A549 treated with ZK216348 at 1 μM for 4 hours (cell line): ENCODE measurements at places on chromosomes 7 and 10. TPM values are rescaled to one million over a fixed set of nuclear protein-coding genes. Genes with fewer than 3 reads are reported as not detected.

KCNK18 gene
- total RNA-seq, result not detected in 5 replicates

RBP3 gene
- total RNA-seq, result not detected in 5 replicates

FAM107B gene
- total RNA-seq, result 93.0 to 205 TPM (median 137 TPM) in 5 replicates

HYAL4 gene
- total RNA-seq, result 0.08 to 0.09 TPM in 2 of 5 replicates, not detected in the others

CRHR2 gene
- total RNA-seq, result not detected in 5 replicates

TEX36 gene
- not detected in 5 replicates for total RNA-seq

GRID2IP gene
- not detected in 5 replicates for total RNA-seq

CYP3A7 gene
- not detected in 5 replicates for total RNA-seq

MEST gene
- 34.3 to 42.6 TPM (median 39.5 TPM) in 5 replicates for total RNA-seq

FANK1 gene
- total RNA-seq, result 2.6 to 3.7 TPM (median 3.2 TPM) in 5 replicates

ZNF3 gene
- total RNA-seq, result 17.2 to 21.9 TPM (median 20.4 TPM) in 5 replicates

KIAA1549 gene
- 4.2 to 8.6 TPM (median 6.5 TPM) in 5 replicates for total RNA-seq

GPNMB gene
- 2.2 to 4.8 TPM (median 2.8 TPM) in 5 replicates for total RNA-seq

GDF2 gene
- total RNA-seq, result not detected in 5 replicates

STEAP4 gene
- total RNA-seq, result not detected in 5 replicates

RNF133 gene
- not detected in 5 replicates for total RNA-seq

AKR1C8 gene
- 0.29 TPM in 1 of 5 replicates, not detected in the others for total RNA-seq

RSBN1L gene
- total RNA-seq, result 7.3 to 10.7 TPM (median 8.6 TPM) in 5 replicates

DGKB gene
- total RNA-seq, result not detected in 5 replicates

PDGFA gene
- 27.8 to 37.6 TPM (median 31.2 TPM) in 5 replicates for total RNA-seq

ADAM12 gene
- 2.9 to 6.0 TPM (median 4.1 TPM) in 5 replicates for total RNA-seq

HDAC9 gene
- total RNA-seq, result 0.05 to 0.40 TPM (median 0.19 TPM) in 5 replicates

SEMA3E gene
- total RNA-seq, result 1.8 to 3.0 TPM (median 2.2 TPM) in 5 replicates

TCF7L2 gene
- 15.2 to 25.2 TPM (median 18.3 TPM) in 5 replicates for total RNA-seq

LRCH4 gene
- 10.0 to 21.2 TPM (median 15.0 TPM) in 5 replicates for total RNA-seq

CALHM3 gene
- total RNA-seq, result 0.27 to 0.55 TPM (median 0.32 TPM) in 5 replicates

PRSS37 gene
- total RNA-seq, result not detected in 5 replicates

MSANTD7 gene
- 10.6 to 12.8 TPM (median 11.7 TPM) in 5 replicates for total RNA-seq

STEAP1 gene
- 13.1 to 14.5 TPM (median 13.4 TPM) in 5 replicates for total RNA-seq

LSM5 gene
- 59.3 to 130 TPM (median 94.1 TPM) in 5 replicates for total RNA-seq

LIPJ gene
- not detected in 5 replicates for total RNA-seq
